ENCODE measurements at places on chromosomes 3 and 15. TPM values are rescaled to one million over a fixed set of nuclear protein-coding genes. Genes with fewer than 3 reads are reported as not detected.
A peak's percentile ranks its signal among the peaks of the same experiment; 100 is the strongest.

DNA sequence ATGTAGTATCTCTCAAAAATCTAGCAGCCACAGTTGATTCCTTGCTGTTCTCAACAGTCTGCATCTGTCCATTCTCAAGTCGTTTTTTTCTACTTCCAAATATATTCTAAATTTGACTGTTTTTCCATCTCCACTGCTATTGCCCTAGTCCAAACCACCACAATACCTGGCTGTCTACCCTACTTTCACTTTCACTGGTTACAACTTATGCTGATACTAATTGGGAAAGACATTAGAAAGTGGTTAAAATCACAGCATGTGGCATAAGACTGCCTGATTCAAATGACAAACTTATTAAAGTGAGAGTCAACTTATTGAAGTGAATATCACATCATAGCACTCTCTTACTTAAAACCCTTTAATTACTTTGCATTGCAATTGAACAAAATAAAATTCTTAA lies 72.6 kb downstream of the CHST2 start:
- H3K4me3 ChIP-seq: no peak overlapping the region
- H3K4me1 ChIP-seq: no peaks in the 10 kb centered on the region
- no peak for DNase-seq
- H3K27ac ChIP-seq: no peak overlapping the region
- no peaks in the 10 kb centered on the region for H3K36me3 ChIP-seq

DNA sequence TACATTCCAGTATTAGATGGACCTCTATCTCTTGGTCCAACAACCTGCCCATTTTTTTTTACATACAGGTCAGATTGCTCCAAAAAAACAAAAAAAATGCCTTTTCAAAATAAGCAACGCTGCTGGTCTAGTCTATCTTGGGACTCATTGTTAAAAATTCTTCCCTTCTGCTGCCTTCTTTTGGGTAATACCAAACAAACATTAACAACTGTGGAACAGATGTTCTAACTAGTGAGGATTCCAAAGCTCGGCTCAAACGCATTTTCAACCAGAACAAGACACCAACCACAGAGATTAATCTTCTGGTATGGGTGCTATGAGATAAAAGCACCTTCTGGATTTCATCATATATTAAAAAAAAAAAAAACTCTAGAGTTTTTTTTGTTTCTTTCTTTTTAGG lies 24.7 kb downstream of the ARHGAP31 start:
- no peak overlapping the region for H3K27ac ChIP-seq
- H3K4me1 ChIP-seq: peaks cover 17% of the 10 kb centered on the region
- H3K4me3 ChIP-seq: no peak overlapping the region
- DNase-seq: no peak
- no peaks in the 10 kb centered on the region for H3K27me3 ChIP-seq

TM4SF18 gene
- total RNA-seq: 0.29 TPM

DNA sequence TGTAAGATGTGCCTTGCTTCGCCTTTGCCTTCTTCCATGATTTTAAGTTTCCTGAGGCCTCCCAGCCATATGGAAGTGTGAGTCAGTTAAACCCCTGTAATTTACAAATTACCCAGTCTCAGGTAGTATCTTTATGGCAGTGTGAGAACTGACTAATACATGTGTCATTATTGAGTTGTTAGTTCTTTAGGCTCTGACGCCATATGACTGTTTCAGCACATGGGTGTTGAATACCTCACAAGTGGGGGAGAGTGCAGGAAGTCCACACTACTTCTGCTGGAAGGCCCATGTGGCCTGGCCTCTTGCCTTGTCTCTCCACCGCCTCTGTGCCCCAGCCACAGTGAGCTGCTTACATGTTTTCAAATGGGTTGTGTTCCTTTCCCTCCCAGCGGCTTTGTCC lies 28.5 kb downstream of the MFSD1 start:
- H3K36me3 ChIP-seq: peaks cover 23% of the 10 kb centered on the region
- H3K4me1 ChIP-seq: no peaks in the 10 kb centered on the region
- H3K27me3 ChIP-seq: no peaks in the 10 kb centered on the region
- H3K4me3 ChIP-seq: no peak overlapping the region

GRCh38 chr3:159991591-159991990 lies 3.0 kb downstream of the IL12A start:
- H3K4me3 ChIP-seq: no peak overlapping the region
- no peak overlapping the region for H3K27ac ChIP-seq
- H3K36me3 ChIP-seq: peaks cover 9% of the 10 kb centered on the region
- no peaks in the 10 kb centered on the region for H3K27me3 ChIP-seq
- H3K4me1 ChIP-seq: peaks cover 51% of the 10 kb centered on the region

GRCh38 chr15:50764461-50765194 lies 878 bp downstream of the SPPL2A start:
- H3K27me3 ChIP-seq: no peaks in the 10 kb centered on the region
- peak overlapping the region; percentile 65 for H3K27ac ChIP-seq
- H3K36me3 ChIP-seq: no peaks in the 10 kb centered on the region
- peaks cover 17% of the 10 kb centered on the region for H3K4me1 ChIP-seq

GRCh38 chr15:81050805-81051204 lies 50.1 kb downstream of the TLNRD1 start:
- no peak for DNase-seq
- no peak overlapping the region for H3K4me3 ChIP-seq
- no peaks in the 10 kb centered on the region for H3K4me1 ChIP-seq
- peaks cover 3% of the 10 kb centered on the region for H3K27me3 ChIP-seq
- H3K27ac ChIP-seq: no peak overlapping the region

- H3K4me3 ChIP-seq: peak overlapping the region; percentile 62
- no peaks in the 10 kb centered on the region for H3K36me3 ChIP-seq
Observed at GRCh38 chr15:100901702-100902435, 17.3 kb upstream of the LRRK1 start.

- no peak overlapping the region for H3K4me3 ChIP-seq
- H3K4me1 ChIP-seq: peaks cover 15% of the 10 kb centered on the region
- H3K36me3 ChIP-seq: no peaks in the 10 kb centered on the region
Observed at GRCh38 chr3:100516232-100516631, 23.8 kb downstream of the TMEM45A start.

GXYLT2 gene
- 75.1 TPM for total RNA-seq

DNA sequence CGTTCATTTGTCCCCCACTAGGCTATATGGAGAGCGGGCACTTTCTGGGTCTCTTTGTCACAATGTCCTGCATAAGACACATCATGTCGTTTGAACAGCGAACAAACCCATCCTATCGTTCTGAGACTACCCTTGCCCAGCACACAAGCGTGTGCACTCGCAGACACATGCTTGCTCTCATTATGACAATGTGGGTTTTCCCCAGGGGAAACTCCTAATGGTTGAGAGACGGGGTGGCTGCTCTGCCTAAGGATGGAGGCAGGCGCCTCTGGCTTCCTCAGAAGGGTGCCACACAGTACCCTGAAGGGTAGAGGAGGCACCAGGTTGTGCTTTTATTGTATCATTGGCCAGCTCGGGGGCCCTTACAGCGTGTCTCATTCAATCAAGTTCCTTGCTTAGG lies 51.0 kb upstream of the MYZAP start:
- H3K27me3 ChIP-seq: peaks cover 24% of the 10 kb centered on the region
- no peak overlapping the region for H3K27ac ChIP-seq
- no peak for DNase-seq
- no peaks in the 10 kb centered on the region for H3K36me3 ChIP-seq
- peaks cover 14% of the 10 kb centered on the region for H3K4me1 ChIP-seq

DNA sequence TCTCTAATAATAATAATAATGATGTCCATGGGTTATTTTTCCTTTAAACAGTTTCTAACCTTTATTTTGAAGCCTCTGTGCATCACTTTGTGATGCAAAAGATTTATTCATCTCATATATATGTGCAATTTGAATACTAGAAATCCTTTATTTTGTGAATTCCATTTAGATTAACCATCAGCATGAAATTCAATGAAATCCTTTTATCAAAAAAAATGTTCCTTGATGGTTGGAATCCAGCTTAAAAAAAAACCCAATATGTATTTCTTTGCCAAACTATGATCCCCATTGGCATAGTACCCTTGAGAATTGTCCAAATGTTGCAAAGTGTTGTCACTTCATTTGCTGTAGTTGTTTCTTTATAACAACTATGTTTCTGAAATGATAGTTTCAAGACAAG lies 7.4 kb downstream of the TBC1D23 start:
- no peak for DNase-seq
- no peaks in the 10 kb centered on the region for H3K36me3 ChIP-seq
- H3K27me3 ChIP-seq: no peaks in the 10 kb centered on the region

- no peaks in the 10 kb centered on the region for H3K4me1 ChIP-seq
- no peak for DNase-seq
- peaks cover 7% of the 10 kb centered on the region for H3K36me3 ChIP-seq
- H3K4me3 ChIP-seq: no peak overlapping the region
- H3K27me3 ChIP-seq: no peaks in the 10 kb centered on the region
Observed at GRCh38 chr15:39869858-39870515, 50.1 kb downstream of the GPR176 start.

- DNase-seq: peak; percentile 65
- no peaks in the 10 kb centered on the region for H3K36me3 ChIP-seq
- no peak overlapping the region for H3K4me3 ChIP-seq
- H3K27ac ChIP-seq: no peak overlapping the region
- H3K4me1 ChIP-seq: no peaks in the 10 kb centered on the region
- H3K27me3 ChIP-seq: no peaks in the 10 kb centered on the region
Observed at GRCh38 chr15:101318839-101319238, 23.8 kb upstream of the SNRPA1 start.

CCNB2 gene
- total RNA-seq: 6.5 TPM

DNA sequence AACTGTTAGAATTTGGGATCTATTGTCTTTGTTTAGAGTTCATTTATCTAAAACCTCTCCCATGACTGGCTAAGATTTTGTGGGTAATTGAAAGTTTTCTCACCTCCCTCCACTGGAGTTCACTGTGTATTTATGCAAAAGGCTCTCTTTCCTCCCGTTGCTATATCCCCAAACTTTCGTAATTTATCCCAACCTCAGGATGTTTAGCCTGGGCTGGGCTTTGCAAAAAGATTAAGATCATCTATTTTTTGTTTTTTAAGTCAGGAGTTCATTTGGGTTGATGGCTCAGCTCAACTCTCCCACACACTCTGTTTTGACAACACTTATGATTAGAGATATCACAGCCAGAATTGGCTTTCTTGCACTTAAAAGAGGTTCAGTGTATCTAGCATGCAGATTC lies 27.0 kb downstream of the SUCNR1 start:
- no peaks in the 10 kb centered on the region for H3K36me3 ChIP-seq
- no peak for DNase-seq
- H3K4me1 ChIP-seq: peaks cover 29% of the 10 kb centered on the region
- no peaks in the 10 kb centered on the region for H3K27me3 ChIP-seq
- no peak overlapping the region for H3K27ac ChIP-seq
- H3K4me3 ChIP-seq: no peak overlapping the region

DNA sequence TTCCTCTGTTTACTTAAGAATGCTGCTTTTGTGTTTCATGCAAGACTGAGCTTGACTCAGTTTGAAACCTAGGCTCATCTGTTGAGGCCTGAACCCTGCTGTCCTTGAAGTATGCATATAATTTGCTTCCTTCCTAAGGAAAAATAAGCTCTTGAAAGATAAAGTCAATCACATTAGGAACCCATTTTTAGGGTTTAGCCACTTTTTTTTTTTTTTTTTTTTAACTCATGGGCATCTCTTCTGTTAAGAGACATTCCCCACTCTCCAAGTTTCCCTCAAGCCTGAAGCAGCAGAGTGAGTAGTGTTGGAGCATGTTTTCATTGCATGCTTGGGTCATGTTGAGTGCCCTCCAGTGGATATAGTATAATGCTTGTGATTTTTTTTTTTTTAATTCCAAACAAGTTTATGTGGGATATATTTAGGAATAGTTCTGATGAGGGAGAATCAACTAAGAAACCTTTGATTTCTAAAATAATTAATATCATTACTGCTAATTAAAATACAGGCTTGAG lies 3.6 kb downstream of the CTNNB1 start:
- H3K4me3 ChIP-seq: peak overlapping the region; percentile 91
- H3K27ac ChIP-seq: peak overlapping the region; percentile 35
- H3K36me3 ChIP-seq: no peaks in the 10 kb centered on the region
- H3K4me1 ChIP-seq: peaks cover 40% of the 10 kb centered on the region
- DNase-seq: peak; percentile 94

DNA sequence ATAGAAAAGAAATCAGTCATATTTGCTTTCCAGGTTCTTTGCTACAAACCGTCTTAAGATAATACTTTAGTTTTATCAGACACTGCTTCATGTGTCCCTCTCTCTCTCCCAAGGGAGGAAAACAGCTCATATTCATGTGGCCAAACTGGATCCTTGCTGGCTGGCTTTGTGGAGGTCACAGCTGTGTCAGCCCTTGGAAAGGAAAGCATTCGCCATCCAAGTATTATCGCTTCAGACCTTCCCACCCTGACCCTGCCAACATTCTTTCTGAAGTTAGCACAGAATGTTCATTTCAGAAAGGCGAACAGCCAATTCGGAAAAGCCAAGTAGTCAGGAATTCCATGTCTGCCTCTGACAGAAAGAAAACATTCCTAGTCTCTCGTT lies 213.6 kb downstream of the FEZF2 start:
- peak overlapping the region; percentile 69 for H3K27ac ChIP-seq
- H3K4me3 ChIP-seq: peak overlapping the region; percentile 13
- no peaks in the 10 kb centered on the region for H3K36me3 ChIP-seq
- H3K4me1 ChIP-seq: peaks cover 28% of the 10 kb centered on the region

GRCh38 chr15:43880406-43881194 lies 53.8 kb downstream of the WDR76 start:
- no peak overlapping the region for H3K4me3 ChIP-seq
- no peaks in the 10 kb centered on the region for H3K27me3 ChIP-seq
- H3K27ac ChIP-seq: no peak overlapping the region
- peaks cover 4% of the 10 kb centered on the region for H3K36me3 ChIP-seq

SKOR1 gene
- 0.36 TPM for total RNA-seq

- no peak overlapping the region for H3K27ac ChIP-seq
- H3K36me3 ChIP-seq: no peaks in the 10 kb centered on the region
- H3K4me3 ChIP-seq: no peak overlapping the region
- no peaks in the 10 kb centered on the region for H3K27me3 ChIP-seq
Observed at GRCh38 chr15:69313432-69314000, 14.8 kb downstream of the PAQR5 start.

GRCh38 chr3:75171630-75172230 lies 492.4 kb upstream of the FRG2C start:
- H3K4me3 ChIP-seq: no peak overlapping the region
- H3K4me1 ChIP-seq: no peaks in the 10 kb centered on the region
- no peak for DNase-seq
- no peak overlapping the region for H3K27ac ChIP-seq

SLC12A1 gene
- total RNA-seq: not detected

LSMEM2 gene
- total RNA-seq: not detected

NKIRAS1 gene
- total RNA-seq: 14.7 TPM

DNA sequence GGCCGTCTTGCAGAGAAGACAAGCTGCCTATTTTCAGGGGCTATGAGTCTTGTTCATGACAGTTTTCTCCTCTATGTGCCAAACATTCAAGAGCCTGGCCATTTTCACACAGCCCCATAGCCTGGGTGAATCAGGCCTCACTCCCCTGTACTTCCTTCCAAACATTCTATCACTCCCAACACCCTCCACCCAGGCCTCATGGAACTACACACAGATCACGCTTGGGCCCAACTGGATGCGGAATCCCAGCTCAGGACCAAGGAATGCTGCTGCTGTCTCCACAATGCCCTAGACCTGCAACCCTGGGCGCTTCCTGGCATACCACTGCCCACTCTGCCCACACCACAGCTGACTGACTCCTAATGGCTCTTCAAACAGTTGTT lies 39.4 kb upstream of the PCSK6 start:
- no peak for DNase-seq
- H3K4me1 ChIP-seq: no peaks in the 10 kb centered on the region
- H3K27me3 ChIP-seq: no peaks in the 10 kb centered on the region
- no peak overlapping the region for H3K4me3 ChIP-seq

ITIH4 gene
- total RNA-seq: 3.5 TPM
